ENCODE measurements at places on chromosomes 1 and 21.
A peak's percentile ranks its signal among the peaks of the same experiment; 100 is the strongest.

- no peak for DNase-seq
Observed at GRCh38 chr1:34419663-34420136, 243.0 kb downstream of the C1orf94 start.

DNA sequence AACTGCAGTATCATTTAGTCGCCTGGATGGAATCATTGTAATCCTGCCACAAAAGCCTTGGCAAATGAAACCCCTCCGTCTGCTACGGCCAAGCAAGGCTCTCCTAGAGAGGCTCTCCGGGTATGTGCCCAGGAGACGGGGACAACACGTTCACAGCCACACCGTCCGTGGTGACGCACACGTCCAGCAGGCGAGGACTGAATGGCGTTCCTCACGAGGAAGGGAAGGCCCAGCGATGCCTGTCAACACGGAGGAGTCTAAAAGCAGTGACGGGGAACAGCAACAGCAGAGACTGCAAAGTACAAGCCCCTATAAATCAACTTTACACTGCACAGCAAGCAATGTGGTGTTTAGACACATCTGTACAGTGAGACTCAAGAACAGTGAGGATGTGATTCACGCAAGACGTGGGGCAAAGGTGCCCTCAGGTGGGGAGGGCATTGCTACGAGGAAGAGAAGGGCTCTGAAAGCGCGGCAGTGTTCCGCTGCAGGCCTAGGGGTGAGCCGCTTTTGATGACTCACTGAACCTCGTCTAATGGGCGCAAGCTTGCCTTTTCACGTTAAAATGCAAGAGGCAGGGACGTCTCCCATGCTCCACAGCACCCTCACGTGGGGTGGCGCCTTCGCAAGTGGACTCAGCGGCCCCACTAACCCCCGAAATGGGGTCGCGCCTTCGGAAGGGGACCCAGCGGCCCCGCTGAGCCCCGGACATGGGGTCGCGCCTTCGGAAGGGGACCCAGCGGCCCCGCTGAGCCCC is 6.8 kb downstream of the WRAP73 start:
- no peak for DNase-seq

DNA sequence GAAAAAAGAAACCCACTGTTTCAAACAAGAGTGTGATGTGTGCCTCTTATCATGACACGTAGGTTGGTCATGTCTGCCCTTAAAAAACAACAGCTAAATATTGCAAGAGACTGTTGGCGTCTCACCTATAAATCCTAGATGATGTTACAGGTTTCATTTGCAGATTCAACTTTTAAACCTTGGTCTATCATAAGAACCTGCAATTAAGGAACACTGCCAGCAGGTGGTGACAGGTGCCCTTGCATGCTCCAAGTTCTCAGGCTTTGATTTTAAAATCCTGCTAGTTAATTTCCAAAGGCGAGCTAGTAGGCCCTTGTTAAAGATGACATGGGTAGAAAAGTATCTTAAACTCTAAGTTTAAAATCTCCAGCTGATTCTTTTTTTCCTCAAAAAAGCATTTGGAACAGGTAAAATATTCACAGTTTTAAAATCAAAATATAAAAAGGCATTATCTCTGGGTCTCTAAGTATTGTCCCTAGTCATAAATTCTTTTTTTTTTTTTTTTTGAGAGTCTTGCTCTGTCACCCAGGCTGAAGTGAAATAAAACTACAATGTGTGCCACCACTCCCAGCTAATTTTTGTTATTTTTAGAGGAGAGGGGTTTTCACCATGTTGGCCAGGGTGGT is 39.1 kb downstream of the CLSTN1 start:
- peak; percentile 33 for DNase-seq

GRCh38 chr1:59089922-59090457 is 206.9 kb upstream of the FGGY start:
- no peak for DNase-seq

- no peak for DNase-seq
Observed at GRCh38 chr1:226223157-226223785, at the start of gene MIXL1. Gene MIXL1, plus strand, starts transcription at chr1:226223664. Its CDS starts 18 bp downstream, at chr1:226223682.

Measured in HS-27A (cell line).